ENCODE measurements at places on chromosomes 5 and 9. TPM values are rescaled to one million over a fixed set of nuclear protein-coding genes. Genes with fewer than 3 reads are reported as not detected.

- H3K36me3 ChIP-seq = no peaks in the 10 kb centered on the region
- no peak overlapping the region for H3K27ac ChIP-seq
- DNase-seq = no peak
Observed at GRCh38 chr5:40453689-40454088, 226.0 kb upstream of the PTGER4 start.

- H3K4me3 ChIP-seq = no peak overlapping the region
- H3K27ac ChIP-seq = no peak overlapping the region
- H3K4me1 ChIP-seq = no peaks in the 10 kb centered on the region
- no peaks in the 10 kb centered on the region for H3K36me3 ChIP-seq
- DNase-seq = peak; percentile 46
Observed at GRCh38 chr9:27303219-27303618, 6.3 kb upstream of the EQTN start.

DNA sequence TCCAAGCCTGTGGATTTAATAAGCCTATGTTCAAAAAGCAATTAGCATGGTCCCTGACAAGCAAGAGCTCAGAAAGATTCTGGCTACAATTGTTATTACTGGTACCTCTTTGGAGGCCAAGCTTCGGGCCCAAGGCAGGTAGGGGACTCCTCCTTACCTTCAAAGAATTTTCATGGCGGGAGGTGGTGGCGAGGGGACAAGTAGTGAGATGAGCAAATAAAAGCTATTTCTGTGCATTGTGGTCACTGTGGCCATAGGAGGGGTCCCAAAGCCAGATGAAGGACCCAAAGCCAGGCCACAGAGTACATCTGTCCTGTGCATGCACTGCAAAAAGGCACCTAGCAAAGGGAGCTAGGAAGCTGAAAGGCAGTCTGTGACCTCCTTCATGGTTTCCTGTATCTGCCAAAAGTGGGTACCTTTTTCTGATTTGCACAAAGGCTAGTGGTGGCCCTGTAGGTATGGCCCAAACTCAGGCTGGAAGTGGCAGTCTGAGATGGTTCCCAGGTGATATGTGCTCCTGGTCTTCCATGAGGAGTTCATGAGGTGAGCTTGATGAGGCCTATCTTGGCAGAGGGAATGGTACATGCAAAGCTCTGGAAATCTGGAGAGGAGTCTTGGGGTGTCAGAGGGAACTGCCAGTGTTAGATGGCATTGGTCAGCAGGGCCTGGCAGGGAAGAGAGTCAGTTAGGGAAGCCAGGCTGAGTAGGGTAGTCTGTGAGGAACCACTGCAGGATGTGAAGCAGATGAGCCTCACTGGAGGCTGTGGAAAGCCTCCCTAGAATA lies 3.3 kb upstream of the CXXC5 start:
- DNase-seq = no peak
- H3K27me3 ChIP-seq = no peaks in the 10 kb centered on the region
- H3K27ac ChIP-seq = no peak overlapping the region
- H3K4me1 ChIP-seq = peaks cover 13% of the 10 kb centered on the region

DNA sequence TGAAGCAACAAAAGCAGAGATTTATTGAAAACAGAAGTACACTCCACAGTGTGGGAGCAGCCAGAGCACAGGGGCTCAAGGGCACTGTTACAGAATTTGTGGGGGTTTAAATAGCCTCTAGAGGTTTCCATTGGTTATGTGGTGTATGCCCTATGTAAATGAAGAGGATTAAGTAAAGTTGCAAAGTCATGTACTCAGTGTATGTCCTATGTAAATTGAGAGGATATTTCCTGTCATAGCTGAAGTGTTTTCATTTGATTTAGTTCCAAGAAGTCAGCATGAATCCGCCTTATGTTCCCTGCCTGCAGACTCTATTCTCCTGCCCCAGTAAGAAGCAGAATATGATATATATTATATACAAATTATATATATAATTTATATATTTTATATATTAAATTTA lies 966.0 kb upstream of the COX7C start:
- H3K36me3 ChIP-seq = no peaks in the 10 kb centered on the region
- H3K4me1 ChIP-seq = no peaks in the 10 kb centered on the region
- H3K4me3 ChIP-seq = no peak overlapping the region
- H3K27me3 ChIP-seq = no peaks in the 10 kb centered on the region
- DNase-seq = no peak

- no peak overlapping the region for H3K4me3 ChIP-seq
- H3K27me3 ChIP-seq = no peaks in the 10 kb centered on the region
- H3K27ac ChIP-seq = peak overlapping the region; percentile 74
- DNase-seq = no peak
Observed at GRCh38 chr5:57736716-57737115, 254.1 kb upstream of the ACTBL2 start.

GRCh38 chr5:180455872-180456271 lies 38.3 kb upstream of the CNOT6 start:
- H3K4me1 ChIP-seq = no peaks in the 10 kb centered on the region
- no peak overlapping the region for H3K4me3 ChIP-seq
- no peak overlapping the region for H3K27ac ChIP-seq
- H3K27me3 ChIP-seq = peaks cover 8% of the 10 kb centered on the region
- no peaks in the 10 kb centered on the region for H3K36me3 ChIP-seq
- DNase-seq = no peak

Gene UAP1L1
- 11.8 TPM for total RNA-seq

GRCh38 chr5:57414857-57415256 lies 67.8 kb downstream of the ACTBL2 start:
- no peak overlapping the region for H3K4me3 ChIP-seq
- H3K36me3 ChIP-seq = no peaks in the 10 kb centered on the region
- no peaks in the 10 kb centered on the region for H3K27me3 ChIP-seq
- H3K4me1 ChIP-seq = peaks cover 5% of the 10 kb centered on the region
- no peak overlapping the region for H3K27ac ChIP-seq
- no peak for DNase-seq

DNA sequence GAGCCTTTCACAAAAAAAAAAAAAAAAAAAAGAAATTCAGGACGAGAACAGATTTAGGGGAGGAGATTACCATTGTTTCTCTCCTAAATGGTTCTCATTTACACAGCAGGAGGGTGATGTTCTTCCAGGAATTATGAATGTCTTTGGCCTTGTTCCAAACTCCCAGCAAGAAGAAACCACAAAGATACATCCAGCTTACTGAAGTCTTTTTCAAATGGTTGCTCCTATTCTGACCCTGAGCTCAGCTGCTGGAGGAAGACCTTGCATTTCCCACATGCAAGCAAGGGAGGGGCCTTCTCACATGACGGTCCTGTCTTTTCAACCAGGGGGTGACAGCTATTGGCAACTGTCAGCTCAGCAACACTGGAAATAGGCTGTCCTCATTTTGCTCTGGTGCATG lies 203.0 kb upstream of the VLDLR start:
- H3K36me3 ChIP-seq = no peaks in the 10 kb centered on the region
- no peak for DNase-seq
- no peaks in the 10 kb centered on the region for H3K4me1 ChIP-seq
- H3K27me3 ChIP-seq = no peaks in the 10 kb centered on the region

GRCh38 chr9:134438195-134438788 lies 112.0 kb downstream of the RXRA start:
- H3K36me3 ChIP-seq = peaks cover 34% of the 10 kb centered on the region
- H3K27ac ChIP-seq = peak overlapping the region; percentile 79
- H3K4me3 ChIP-seq = no peak overlapping the region
- peak; percentile 25 for DNase-seq
- peaks cover 76% of the 10 kb centered on the region for H3K4me1 ChIP-seq

Gene PTGDS
- 197 TPM for total RNA-seq

Gene PHPT1
- total RNA-seq = 267 TPM

All from adrenal gland (tissue), 19 donors.